ENCODE measurements at places on chromosomes 7 and 10. TPM values are rescaled to one million over a fixed set of nuclear protein-coding genes. Genes with fewer than 3 reads are reported as not detected.

GDF2 gene
- total RNA-seq, result 1.7 TPM

ZNF679 gene
- not detected for total RNA-seq

GRCh38 chr7:140773104-140773503 is 76.6 kb downstream of the NDUFB2 start:
- DNase-seq, result peak; percentile 12

DNA sequence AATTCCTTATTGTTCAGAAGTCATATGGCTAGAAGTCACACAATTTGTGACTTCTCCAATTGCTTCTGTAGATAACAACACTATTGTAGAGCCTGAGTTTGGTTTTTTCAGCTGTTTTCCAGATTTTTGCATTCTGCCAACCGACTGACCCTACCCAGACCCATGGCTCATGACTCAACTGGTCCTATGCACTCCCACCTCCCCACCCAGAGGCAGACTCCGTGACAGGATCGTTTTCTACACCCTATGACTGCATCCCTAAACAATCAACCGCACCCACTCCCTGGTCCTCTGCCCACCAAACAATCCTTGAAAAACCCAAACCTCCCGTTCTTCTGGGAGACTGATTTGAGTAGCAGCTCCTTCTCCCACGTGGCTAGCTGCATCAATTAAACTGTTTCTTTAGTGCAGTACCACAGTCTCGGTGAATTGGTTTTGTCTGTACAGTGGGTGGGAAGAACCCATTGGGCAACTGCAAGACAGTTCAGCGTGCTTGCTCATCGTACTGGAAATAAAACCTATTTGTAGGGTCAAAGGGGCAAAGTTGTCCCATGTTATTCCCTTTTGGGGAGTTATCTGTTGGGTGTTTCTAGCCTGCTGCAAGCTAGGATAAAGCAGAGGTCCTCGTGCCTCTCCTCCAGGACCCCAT is 150.3 kb upstream of the FAM20C start:
- DNase-seq, result no peak

MET gene
- 23.1 TPM for total RNA-seq

DNA sequence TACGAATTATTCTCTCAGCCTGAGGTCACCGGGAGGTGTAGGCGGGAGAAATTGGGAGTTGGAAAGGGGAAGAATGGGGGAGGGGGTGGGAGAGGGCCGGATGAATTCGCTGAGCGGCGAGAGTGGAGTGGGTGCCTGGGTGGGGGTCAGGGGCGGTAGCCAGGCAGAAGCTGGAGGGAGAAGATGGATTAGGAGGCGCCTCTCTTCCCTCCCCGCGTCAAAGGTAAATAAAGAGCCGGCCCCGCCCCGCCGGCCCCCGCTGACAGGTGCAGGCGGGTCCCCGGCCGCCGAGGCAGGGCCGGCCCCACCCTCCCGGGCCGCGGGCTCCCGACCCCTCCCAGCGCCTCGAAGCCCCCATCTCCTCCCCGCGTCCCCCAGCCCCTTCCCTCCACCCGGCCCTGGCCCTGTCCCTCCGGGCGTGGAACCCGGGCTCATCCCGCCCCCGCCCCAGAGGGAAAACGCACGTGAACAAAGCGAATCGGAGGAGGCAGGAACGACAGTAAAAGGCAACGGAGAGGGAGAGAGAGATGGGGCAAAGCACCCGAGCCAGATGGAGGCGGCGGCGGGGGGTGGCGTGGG is 872 bp downstream of the FAM131B start:
- DNase-seq, result no peak
